CD4-positive, alpha-beta T cell treated with Interleukin-21 for 1 hour (primary cell): ENCODE measurements at places on chromosomes 2 and 18.

DNA sequence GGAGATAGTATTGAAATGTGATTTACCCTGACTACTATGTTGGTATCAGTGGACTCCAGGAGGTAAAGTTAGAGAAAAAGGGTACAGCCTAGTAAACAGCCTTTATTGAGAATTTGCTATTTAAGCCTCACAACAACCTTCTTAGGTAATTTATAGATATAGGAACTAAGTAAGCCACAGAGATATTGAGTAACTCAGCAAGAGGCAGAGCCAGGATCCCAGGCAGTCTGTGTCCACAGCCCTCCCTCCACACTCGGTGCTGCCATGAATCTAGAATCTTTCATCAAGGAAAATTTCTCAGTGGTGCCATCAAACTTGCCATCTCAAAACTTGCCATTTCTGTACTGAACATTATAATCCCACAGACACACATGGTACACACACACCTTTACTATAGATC is 170.9 kb downstream of the CAPN13 start:
- no peak for DNase-seq

- DNase-seq, result no peak
These were observed 37.5 kb upstream of the ZNF385B start for GRCh38 chr2:179898873-179899272.

DNA sequence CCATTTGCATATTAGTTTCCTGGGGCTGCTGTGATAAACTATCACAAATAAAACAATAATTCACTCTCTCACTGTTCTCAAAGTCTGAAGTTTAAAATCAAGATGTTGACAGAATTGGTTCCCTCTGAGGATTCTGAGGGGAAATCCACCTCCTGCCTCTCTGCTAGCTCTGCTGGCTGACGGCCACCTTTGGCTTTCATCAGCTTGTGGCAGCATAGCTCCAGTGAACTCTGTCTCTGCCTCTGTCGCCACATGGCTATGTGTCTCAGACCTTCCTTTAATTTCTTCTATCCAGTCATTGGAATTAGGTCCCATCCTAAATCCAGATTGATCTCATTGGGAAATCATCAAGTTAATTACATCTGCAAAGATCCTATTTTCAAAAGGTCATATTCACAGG is 38.9 kb upstream of the TRIM43 start:
- DNase-seq, result no peak

GRCh38 chr18:42533009-42533575 is 578.1 kb downstream of the PIK3C3 start:
- DNase-seq, result no peak

DNA sequence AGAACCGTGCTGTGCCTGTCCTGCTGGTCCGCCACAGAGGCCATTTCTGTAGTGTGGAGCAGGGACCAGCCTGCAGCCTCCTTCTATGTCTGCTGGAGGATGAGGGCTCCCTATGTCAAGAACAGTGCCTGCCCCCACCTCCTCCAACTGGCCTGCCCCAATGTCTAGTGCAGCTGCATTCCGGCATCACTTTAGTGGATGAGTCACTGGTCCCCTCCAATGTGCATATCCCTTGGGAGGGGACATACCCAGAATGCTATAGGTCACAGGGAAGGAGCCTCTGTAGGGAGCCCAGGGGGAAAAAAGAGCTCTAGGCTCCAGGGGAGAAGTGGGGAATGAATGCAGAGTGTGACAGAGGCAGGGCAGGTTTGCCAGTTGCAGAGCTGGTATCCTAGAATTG is 219.6 kb downstream of the CELF4 start:
- DNase-seq, result no peak

DNA sequence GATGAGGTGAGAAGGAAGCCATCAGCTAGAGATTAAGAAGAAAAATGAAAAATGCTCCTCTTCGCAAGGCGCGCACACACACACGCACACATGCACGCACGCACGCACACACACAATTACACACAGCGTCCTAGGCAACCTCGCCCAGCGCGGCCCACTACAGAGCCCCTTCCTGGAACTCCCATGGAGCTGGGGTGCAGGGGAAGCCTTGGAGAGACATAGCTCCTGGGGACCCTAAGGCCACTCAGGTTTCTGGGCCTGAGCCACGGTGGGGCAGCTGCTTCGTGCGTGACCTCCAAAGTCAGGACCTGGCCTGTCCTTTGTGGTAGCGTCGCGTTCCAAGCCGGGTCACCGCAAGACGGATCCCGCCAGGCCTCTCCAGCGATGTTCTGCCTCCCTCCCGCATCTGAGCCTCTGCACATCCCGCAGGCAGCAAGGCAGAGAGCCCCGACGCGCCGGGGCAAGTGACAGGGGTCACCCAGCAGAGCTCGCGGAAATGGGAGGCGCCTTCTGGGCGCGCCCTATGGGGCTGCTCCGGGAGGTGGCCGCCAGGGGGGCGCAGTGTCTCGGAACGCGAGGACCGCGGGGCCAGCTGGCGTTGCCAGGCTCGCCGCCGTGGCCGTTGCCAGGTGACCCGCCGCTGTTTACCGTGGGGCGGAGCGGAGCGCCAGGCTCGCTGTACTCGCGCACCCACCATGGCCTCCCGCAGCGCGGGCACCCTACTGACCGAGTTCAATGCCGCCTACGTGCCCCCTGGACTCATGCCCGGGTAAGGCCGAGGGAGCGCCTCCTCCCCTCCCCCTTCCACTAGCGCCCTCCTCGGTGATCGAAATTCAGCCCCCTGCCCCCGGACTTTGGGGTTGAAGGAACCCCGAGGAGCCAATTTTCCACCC is 79.0 kb downstream of the CIB4 start:
- DNase-seq, result peak; percentile 6

GRCh38 chr2:69779258-69780001 is 37.5 kb downstream of the ANXA4 start:
- no peak for DNase-seq

DNA sequence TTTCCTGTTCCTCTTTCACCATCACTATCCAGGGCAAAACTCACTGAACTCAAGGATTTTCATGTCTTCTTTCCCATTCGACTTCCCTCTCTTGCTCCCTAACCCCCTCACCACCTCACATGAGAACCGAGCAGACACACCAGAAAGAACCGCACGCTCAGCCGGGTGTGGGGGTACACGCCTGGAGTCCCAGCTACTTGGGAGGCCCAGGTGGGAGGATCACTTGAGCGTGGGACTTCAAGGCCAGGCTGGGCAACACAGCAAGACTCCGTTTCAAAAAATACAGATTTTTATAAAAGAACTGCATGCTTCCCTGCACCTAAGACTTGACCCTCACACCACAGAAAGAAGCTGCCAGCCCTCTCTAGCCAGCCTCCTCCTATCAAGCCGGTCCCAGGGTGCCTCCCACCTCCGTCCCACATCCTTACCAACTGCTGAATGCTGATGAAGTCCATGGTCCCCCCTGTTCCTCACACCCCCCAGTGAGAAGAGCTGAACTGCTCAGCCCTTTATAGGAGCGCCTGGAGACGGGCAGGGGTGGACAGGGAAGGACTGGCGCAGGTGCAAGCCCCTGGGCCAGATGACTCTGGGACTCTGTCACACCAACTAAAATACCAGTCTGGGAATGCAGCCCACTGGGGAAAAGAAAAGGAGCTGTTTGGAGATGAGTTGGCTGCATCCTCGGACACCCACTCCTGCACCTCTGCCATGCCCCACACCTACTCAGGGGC is at the start of gene ANKRD23:
Gene ANKRD23, minus strand, starts transcription at position 484 of the 731 bp plus-strand sequence. Its CDS starts 29 bp downstream, at position 455.
- DNase-seq, result no peak

DNA sequence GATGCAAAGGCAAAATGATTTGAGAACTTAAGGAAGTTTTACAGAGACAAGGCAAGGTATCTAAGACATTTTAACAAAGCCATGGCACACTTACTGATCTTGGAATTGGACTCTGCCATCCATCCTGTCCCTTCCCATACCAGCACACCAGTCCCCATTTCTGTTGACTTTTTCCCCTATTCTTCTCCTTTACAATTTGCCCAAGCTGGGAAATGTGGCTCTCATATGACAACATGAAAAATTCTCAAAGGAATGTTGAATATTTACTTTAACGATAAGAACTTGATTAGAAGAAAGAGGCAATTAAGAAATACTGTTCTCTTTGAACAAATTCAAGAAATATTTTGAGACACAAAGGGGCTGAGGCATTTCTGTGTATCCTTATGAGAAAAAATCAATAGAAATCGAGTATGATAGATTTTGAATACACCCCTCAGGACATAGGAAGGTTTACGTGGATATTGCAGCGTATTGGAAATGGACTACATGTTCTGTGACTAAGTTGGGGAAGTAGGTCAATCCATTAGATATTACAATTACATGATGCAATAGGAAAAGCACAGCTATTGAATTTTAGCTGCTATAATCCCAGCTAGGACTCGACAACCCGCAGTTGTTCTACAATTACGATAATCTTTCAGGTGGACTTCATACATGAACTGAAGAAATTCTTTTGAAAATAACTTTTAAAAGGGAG is 201.6 kb downstream of the TRIB2 start:
- no peak for DNase-seq

DNA sequence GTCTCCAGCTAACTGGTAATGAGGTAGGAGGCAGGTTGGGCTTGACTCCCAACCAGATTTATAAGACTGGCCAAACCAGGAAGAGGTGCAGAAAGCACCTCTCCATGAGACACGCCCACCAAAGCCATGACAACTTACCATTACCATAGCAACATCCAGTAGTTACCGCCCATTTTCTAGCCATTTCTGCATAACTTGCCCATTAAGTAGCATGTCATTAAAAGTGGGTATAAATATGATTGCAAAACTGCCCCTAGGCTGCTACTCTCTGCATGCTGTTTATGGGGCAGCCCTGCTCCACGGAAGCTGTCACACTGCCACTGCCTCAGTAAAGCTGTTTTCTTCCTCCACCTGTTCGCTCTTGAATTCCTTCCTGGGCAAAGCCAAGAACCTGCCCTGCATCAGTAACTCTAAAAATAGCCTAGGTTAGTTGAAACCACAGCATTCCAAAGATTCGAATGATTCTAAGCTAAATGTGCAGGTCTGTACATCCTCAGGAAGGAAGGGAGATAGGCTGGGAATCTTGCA is 131.9 kb downstream of the ATL2 start:
- DNase-seq, result no peak

- DNase-seq, result no peak
These were observed 186.0 kb downstream of the AFF3 start for GRCh38 chr2:99956232-99957030.

GRCh38 chr2:217832115-217832514 is 170.7 kb downstream of the TNS1 start:
- DNase-seq, result no peak

GRCh38 chr2:46346719-46347118 is 49.5 kb downstream of the EPAS1 start:
- DNase-seq, result no peak

- DNase-seq, result peak; percentile 52
These were observed 64.3 kb downstream of the BABAM2 start for GRCh38 chr2:27954771-27955383.

- no peak for DNase-seq
These were observed 75.0 kb upstream of the CD226 start for GRCh38 chr18:70022636-70023035.

DNA sequence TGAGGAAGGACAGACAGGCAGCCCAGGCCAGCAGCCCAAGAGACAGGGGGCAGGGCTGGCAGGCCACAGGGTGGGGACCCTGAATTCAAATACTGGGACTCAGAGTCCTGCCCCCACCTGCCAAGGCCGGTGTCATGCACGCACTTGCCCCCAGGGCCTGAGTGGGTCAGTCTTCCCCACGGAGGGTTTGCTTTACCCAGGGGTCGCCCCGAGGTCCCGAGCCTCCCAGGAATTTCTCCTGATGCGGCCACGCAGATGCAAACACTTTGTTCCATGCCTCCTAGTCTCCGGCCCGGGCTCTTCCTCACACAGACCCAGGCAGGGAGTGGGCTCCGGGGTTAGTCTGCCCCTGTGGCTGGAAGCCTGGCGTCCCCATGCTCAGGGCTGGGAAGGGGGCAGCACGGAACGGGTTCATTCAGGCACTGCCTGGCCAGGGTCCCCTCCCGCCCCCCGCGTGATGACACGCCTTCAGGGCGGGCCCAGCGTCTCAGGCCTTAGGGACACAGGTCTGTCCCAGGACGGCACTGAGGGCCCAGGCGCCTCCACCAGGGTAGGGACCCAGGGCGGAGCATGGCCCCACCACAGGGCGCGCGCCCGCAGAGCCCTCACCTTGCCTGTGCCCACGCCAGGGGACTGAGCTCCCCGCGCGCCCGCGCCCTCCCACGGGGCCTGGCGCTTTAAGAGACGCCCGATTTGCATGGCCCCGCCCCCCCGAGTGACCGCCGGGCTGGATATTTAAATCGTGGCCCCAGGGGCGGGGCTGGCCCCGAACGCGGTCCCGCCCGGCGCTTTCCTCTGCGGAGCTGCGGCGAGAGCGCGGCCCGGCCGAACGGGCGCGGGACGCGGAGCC is at the start of gene SNED1:
Gene SNED1, plus strand, starts transcription at position 763 of the 850 bp plus-strand sequence. CDS start 220 bp downstream, outside the sequence.
- DNase-seq, result peak; percentile 53

- DNase-seq, result no peak
These were observed 126.9 kb upstream of the NCK2 start for GRCh38 chr2:105617631-105618350.

- no peak for DNase-seq
These were observed 162.2 kb downstream of the ALPK2 start for GRCh38 chr18:58466636-58467205.

DNA sequence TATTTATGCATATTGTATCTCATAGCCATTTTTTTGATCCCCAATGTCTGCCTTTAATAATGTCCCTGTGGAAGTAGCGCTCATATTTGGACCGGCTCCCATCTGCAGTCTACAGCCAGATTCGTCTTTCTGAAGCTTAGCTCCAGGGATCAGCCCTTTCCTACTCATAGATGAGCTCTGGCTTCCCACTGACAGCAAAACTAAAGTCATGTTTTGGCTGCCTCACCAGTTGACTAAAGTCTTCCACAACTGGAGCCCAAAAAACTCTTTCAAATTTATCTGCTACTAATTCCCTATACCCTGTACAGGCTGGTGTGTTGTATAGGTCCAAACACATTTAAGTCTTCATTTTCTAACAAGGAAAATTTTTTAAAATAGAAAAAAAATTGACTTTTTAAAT is 294.2 kb upstream of the HNMT start:
- no peak for DNase-seq

- no peak for DNase-seq
These were observed 40.2 kb upstream of the GPR17 start for GRCh38 chr2:127605691-127606263.
